ENCODE measurements at places on chromosomes 13 and 19.

- no peaks in the 10 kb centered on the region for H3K36me3 ChIP-seq
- DNase-seq = no peak
- no peak overlapping the region for H3K27ac ChIP-seq
- peaks cover 39% of the 10 kb centered on the region for H3K27me3 ChIP-seq
Observed at GRCh38 chr19:13483215-13483614, 23.1 kb downstream of the CACNA1A start.

- no peak for DNase-seq
- H3K4me1 ChIP-seq = no peaks in the 10 kb centered on the region
- no peak overlapping the region for H3K27ac ChIP-seq
- H3K4me3 ChIP-seq = no peak overlapping the region
- 0 out of 2 replicates have a peak, but pooled peaks cover 10% of the 10 kb centered on the region for H3K27me3 ChIP-seq
Observed at GRCh38 chr19:31817971-31818797, 468.9 kb upstream of the TSHZ3 start.

DNA sequence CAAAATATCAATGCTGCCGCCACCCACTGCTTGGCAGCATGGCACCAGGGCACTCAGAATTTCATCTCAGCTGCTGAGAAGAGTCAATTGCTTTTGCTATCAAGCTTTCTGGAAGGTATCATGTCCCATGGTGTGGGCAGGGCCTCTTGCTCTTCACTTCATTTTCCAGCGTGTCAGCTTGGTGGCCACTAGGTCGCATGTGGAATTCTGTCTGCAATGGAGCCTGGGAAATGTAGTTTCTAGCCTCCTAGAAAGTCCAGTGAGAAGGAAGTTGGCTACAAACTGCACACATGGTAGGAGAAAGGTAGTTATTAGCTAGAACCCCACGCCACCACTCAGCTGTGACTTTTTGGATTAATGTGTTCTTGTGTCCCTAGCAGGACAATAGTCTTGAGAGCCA lies 105.3 kb downstream of the MYO16 start:
- no peak overlapping the region for H3K27ac ChIP-seq
- no peak for DNase-seq
- no peaks in the 10 kb centered on the region for H3K27me3 ChIP-seq
- H3K4me3 ChIP-seq = no peak overlapping the region
- H3K4me1 ChIP-seq = no peaks in the 10 kb centered on the region
- no peaks in the 10 kb centered on the region for H3K36me3 ChIP-seq

DNA sequence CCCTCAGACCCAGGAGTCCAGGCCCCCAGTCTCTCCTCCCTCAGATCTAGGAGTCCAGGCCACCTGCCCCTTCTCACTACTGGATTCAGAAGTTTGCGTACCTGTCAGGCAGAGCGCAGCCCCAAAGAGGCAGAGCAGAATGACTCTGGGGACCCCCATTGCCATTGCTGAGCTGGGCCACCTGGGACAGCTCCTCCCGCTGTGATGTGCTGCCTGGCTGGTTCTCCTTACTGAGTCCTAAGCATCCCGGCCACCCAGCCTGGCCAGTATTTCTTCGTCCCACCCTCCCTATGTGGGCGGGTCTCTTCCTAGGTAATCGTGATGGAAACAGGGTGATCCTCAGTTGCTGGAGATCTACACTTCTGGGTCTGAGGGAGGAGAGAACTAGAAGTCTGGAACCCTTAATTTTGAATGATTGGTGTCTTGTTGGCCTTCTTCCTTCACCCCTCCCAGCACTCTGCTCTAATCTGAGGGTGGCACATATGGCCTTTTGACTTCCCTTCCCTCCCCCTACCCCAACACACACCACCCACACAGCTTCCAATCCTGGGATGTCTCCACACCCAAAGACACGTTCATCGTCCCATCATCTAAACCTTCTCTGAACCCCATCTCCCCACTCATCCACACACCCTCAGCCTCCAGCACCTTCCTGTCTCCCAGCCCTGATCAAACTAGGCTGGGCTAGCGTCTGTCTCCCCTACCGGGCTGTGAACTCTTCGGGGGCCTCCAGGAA lies at the start of gene LYPD5:
Gene LYPD5 (minus strand): TSS at position 232 of the 736 bp plus-strand sequence. CDS start 67 bp downstream, at position 165.
- DNase-seq = no peak
- no peak within 1 kb of the TSS for H3K27ac ChIP-seq
- H3K4me1 ChIP-seq = no peaks in the 10 kb centered on the region
- H3K36me3 ChIP-seq = no peaks in the 10 kb centered on the region

DNA sequence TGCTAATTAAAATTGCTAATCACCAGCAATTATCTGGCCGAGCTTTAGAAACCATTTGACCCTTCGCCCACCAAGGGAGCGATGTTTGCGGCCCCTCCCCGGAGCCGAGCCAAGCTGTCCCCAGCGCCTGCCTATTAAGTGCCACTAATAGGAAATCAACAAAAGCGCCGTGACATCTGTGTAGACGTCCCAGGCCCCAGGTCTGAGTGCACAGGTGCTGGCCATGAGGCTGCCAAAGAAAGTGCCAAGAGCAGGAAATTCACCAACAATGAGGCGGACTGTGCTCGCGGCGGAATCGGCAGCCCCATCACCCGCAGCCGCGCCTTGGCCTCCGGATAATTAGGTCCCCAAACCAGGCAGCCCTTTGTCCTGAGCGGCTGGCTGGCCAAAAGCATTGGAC lies 44.5 kb upstream of the SPACA7 start:
- no peak overlapping the region for H3K4me3 ChIP-seq
- no peak overlapping the region for H3K27ac ChIP-seq
- H3K36me3 ChIP-seq = no peaks in the 10 kb centered on the region

GRCh38 chr13:112965573-112966115 lies 3.4 kb upstream of the MCF2L start:
- peaks cover 96% of the 10 kb centered on the region for H3K27me3 ChIP-seq
- peaks cover 4% of the 10 kb centered on the region for H3K4me1 ChIP-seq
- no peaks in the 10 kb centered on the region for H3K36me3 ChIP-seq
- no peak overlapping the region for H3K4me3 ChIP-seq
- DNase-seq = no peak
- H3K27ac ChIP-seq = no peak overlapping the region

DNA sequence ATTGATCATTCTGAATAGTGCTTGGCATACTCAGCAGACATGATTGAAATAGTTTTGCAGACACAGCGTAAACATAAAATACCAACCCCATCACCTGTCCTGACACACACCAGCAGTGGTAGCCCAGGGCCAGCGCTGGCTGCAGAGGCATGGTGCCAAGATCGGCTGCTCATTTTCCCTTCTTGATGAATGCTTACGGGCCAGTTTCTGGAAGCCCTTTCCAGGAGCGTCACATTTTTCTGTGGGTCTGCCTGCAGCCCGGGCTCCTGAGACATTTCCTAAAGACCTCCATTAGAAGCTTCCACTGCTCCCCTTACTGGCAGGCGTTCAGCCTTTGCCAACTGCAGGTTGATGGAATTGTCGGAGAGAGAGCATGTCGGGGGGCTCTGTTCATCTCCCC lies 48.6 kb downstream of the CHST8 start:
- no peaks in the 10 kb centered on the region for H3K36me3 ChIP-seq
- H3K27me3 ChIP-seq = peaks cover 44% of the 10 kb centered on the region
- H3K4me3 ChIP-seq = no peak overlapping the region
- no peak overlapping the region for H3K27ac ChIP-seq
- no peak for DNase-seq

GRCh38 chr19:5068233-5069072 lies 99.5 kb downstream of the KDM4B start:
- DNase-seq = no peak
- H3K27ac ChIP-seq = no peak overlapping the region
- no peaks in the 10 kb centered on the region for H3K27me3 ChIP-seq
- no peak overlapping the region for H3K4me3 ChIP-seq

DNA sequence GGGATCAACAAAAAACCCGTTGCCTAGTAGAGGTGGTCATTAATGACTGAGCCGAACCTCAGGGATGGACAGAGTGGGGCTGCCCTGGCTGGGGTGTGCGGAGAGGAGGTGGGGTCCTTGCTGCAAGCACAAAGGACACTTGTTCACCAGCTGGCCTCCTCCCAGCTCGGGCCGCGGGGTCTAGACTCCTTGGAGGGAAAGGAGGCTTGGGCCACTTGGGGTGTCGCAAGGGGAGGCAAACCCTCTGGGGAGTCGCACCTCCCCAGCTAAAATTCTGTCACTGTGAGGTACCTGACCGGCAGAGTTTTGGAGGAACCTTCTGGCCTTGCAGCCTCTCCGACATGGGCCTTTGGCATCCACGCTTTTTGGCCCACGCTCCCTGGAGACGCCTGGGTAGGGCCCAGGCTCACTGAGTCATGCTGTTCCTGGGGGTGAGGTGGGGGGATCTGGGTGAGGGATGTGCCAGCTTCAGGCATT lies 8.2 kb downstream of the KLHL26 start:
- no peaks in the 10 kb centered on the region for H3K27me3 ChIP-seq
- no peak overlapping the region for H3K27ac ChIP-seq
- no peaks in the 10 kb centered on the region for H3K4me1 ChIP-seq

- no peak overlapping the region for H3K4me3 ChIP-seq
- DNase-seq = no peak
- H3K27ac ChIP-seq = no peak overlapping the region
Observed at GRCh38 chr19:10110972-10111317, 548 bp upstream of the P2RY11 start.

- H3K27ac ChIP-seq = no peak overlapping the region
- no peaks in the 10 kb centered on the region for H3K4me1 ChIP-seq
Observed at GRCh38 chr19:41804336-41804735, 7.9 kb downstream of the CEACAM3 start.

DNA sequence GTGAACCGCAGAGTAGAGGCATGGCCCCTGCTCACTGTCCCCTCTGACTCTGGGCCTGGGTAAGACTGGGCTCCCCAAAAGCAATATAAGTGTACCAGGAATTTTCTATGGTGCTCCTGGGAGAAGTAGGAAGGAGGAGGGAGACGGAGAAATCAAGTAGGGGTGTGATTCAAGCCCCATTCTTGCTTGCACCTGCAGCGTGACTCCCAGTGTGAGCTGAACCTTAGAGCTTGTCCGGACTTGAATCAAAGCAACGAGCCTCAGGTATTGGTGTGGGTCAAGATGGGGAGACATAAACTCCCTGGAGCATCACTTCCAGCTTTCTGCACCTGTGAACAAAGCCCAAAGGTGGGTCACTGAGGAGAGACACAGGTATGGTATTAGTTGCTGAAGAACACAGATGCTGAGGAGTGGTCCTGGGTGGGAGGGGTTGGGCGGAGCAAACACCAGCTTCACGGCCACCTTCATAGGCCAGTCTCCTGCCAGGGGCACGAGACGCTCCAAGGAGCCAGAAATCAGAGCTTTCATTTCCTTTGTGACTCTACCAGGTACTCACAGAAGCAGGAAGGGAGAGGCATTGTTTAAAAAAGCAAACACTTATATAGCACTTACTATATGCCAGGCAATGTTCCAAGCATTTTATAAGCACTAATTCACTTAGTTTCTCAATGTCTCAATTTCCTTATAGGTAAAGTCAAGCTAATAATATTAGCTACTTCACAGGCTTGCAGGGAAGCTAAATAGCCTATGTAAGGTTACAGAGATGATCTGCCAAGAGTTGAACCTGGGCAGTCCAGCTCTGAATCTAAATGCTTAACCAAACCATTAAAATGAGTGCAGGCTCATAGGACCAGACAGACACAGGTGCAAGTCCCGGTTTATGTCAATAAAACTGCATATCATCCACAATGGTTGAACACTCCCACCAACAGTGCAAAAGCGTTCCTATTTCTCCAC lies 775.3 kb downstream of the UQCRFS1 start:
- peak overlapping the region; percentile 91 for H3K27ac ChIP-seq
- no peak for DNase-seq
- H3K4me1 ChIP-seq = peaks cover 50% of the 10 kb centered on the region

- H3K36me3 ChIP-seq = no peaks in the 10 kb centered on the region
- H3K27ac ChIP-seq = no peak overlapping the region
- H3K4me1 ChIP-seq = peaks cover 7% of the 10 kb centered on the region
- no peaks in the 10 kb centered on the region for H3K27me3 ChIP-seq
- H3K4me3 ChIP-seq = no peak overlapping the region
Observed at GRCh38 chr19:4829001-4829712, 2.4 kb downstream of the TICAM1 start.

DNA sequence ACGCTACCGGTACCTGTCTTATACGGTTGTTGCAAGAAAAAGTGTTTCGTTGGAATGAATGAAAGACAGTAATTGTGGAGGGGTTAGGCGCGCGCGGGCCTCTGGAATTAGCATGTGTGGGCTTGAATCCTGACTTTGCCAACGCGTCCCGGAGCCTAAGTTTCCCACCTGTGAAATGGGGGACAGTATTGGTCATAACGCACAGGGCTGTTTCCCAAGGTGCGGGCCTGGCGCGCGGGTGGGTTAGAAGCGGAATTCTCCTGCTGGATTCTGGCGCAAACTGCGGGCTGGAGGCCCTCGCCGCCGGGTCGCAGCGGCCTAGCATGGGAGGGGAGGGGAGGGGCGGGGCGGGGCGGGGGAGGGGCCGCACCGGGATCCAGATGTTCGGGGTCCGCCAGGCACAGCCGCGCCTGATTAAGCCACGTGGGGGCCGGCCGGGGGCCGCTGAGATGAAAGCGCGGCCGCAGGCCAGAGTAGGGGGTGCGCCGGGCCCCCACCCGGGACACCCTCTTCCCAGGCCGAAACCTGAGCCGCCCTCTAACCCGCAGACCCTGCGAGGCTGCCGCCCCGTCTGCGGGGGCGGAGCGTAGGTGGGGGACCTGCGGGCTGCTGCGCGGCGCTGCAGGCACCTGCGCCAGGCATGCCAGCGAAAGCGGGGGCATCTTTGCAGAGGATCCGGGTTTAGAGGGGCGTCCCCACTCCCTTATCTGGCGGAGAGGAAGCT lies 1.2 kb upstream of the TMEM59L start:
- no peaks in the 10 kb centered on the region for H3K36me3 ChIP-seq
- H3K27ac ChIP-seq = no peak overlapping the region
- peaks cover 92% of the 10 kb centered on the region for H3K27me3 ChIP-seq

DNA sequence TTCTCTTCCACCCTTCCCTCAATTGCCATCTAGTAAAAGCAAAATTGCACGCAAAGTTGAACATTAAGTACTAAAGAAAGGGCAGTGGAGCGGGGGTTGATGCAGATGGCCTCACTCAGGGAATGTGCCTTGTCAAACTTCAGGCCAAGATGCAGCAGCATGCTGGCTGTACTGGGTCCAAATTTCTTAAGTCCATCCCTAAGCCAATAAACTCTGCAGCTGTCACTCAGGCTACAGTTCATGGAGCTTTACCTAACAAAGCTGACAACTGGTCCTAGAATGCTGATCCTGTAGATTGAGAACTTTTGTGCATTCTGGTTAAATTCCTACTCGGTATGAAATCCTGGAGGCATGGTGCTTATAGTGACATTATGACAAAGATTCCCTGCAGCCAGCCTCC lies 88.4 kb downstream of the FOXO1 start:
- no peaks in the 10 kb centered on the region for H3K4me1 ChIP-seq
- DNase-seq = no peak
- H3K27me3 ChIP-seq = no peaks in the 10 kb centered on the region
- no peak overlapping the region for H3K4me3 ChIP-seq

GRCh38 chr19:44770550-44771257 lies 7.0 kb upstream of the CBLC start:
- peaks cover 10% of the 10 kb centered on the region for H3K27me3 ChIP-seq
- peak; percentile 98 for DNase-seq
- peak overlapping the region; percentile 10 for H3K27ac ChIP-seq
- H3K4me3 ChIP-seq = peak overlapping the region; percentile 37
- peaks cover 10% of the 10 kb centered on the region for H3K4me1 ChIP-seq

GRCh38 chr13:20512042-20512683 lies 13.5 kb downstream of the CRYL1 start:
- no peak for DNase-seq
- no peaks in the 10 kb centered on the region for H3K27me3 ChIP-seq
- H3K4me3 ChIP-seq = no peak overlapping the region
- H3K36me3 ChIP-seq = no peaks in the 10 kb centered on the region

GRCh38 chr13:110475117-110475516 lies 86.4 kb downstream of the RAB20 start:
- no peak for DNase-seq
- H3K27ac ChIP-seq = no peak overlapping the region
- H3K27me3 ChIP-seq = no peaks in the 10 kb centered on the region
- no peak overlapping the region for H3K4me3 ChIP-seq
- H3K4me1 ChIP-seq = no peaks in the 10 kb centered on the region
